MCF 10A (cell line): ENCODE measurements at places on chromosomes 5 and 9.

DNA sequence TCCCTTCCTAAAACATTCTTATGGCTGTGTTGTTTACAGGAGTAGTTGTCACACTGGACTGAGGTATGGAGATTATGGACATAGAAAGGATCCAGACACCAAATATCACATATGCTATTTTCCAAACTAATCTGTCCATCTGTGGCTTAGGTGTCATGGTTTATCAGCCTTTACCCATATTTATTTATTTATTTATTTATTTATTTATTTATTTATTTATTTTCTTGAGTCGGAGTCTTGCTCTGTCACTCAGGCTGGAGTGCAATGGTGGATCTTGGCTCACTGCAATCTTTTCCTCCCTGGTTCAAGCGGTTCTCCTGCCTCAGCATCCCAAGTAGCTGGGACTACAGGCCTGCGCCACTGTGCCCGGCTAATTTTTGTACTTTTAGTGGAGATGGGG, 1103.1 kb downstream of the MAT2B start:
- DNase-seq: no peak

- DNase-seq: no peak
Measured at GRCh38 chr9:72581694-72582093, 60.3 kb downstream of the TMC1 start.

DNA sequence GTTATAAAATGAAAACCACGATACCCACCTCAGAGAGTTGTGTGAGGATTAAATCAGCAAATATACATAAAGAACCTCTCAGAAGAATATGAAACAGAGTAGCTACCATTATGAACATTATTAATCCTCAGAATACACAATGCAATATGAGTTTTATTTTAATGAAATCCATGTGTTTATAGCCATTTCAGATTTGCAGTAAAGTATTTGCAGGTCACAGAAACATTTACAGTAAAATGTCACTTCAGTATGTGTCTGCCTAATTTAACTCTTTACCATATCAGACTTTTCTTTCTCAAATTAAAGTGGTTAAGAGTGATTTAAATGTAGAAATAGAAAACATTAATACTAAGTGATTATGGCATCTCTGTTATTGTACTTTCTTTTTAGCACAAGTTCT, 365.2 kb upstream of the MPDZ start:
- no peak for DNase-seq

DNA sequence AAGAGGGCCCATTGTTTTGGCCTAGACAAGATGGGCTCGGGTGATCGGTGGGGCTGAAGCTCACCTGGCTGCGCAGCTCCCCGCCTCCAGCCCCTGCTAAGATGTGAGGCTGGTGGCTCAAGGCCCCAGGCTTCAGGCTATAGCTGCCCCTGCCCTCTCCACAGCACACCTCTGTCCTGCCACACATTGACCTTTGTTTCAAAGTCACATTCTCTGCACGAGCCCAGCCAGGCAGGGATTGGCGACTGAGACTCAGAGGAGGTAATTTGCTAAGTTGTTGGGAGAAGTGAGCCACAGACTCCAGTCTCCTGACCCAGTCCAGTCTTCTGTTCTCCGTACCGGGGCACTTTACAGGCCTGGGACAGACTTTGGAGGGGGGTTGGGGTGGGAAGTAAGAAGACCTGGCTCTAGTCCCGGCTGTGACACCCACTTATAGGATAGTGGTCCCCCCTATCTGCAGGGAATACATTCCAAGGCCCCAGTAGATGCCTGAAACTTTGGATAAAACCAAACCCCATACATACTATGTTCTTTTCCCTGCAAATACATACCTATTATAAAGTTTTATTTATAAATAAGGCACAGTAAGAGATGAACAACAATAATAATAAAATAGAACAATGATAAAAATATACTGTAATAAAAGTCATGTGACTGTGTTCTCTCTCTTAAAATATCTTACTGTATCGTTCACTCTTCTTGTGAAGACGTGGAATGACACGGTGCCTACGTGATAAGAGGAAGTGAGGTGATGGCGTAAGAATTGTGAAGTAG, 13.3 kb downstream of the PDGFRB start:
- DNase-seq: no peak

- peak; percentile 61 for DNase-seq
Measured at GRCh38 chr5:140358738-140359310, 1.2 kb upstream of the SLC4A9 start.
